Endothelial cell (in vitro differentiated cells): ENCODE measurements at places on chromosomes 4 and X. TPM values are rescaled to one million over a fixed set of nuclear protein-coding genes. Genes with fewer than 3 reads are reported as not detected.

DNA sequence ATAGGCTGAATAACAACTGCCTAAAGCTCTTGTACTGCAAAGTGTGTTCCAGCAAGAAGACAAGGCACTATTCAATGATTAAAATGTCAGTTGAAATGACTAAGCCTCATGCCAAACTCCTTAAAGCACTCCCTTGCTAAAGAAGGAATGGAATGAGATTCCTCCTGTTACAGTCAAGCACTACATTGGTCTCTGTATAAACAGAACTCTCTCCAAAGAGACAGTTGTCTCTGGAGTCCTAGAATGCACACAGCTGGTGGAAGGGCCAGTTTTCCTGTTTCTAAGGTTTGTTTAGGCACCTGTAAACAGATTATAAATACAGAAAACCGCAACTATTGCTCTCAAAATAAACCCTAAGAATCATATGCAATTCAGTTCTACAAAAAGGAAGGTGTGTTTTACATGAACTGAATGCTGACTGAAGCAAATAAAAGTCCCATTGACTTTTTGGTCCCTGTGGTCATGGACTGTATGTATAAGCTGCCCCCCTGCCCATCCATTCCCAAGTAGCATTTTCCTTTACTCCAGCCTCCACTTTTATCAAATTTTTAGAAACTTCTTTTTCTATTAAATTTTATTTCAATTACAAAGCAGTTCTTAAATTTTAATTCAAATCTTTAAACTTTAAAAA, 47.0 kb downstream of the FAT1 start:
- H3K27ac ChIP-seq: no peak overlapping the region
- H3K4me1 ChIP-seq: peaks cover 1% of the 10 kb centered on the region
- H3K4me3 ChIP-seq: no peak overlapping the region
- DNase-seq: no peak
- H3K36me3 ChIP-seq: no peaks in the 10 kb centered on the region

TECRL gene
- total RNA-seq: not detected

LRPAP1 gene
- total RNA-seq: 92.2 TPM

DNA sequence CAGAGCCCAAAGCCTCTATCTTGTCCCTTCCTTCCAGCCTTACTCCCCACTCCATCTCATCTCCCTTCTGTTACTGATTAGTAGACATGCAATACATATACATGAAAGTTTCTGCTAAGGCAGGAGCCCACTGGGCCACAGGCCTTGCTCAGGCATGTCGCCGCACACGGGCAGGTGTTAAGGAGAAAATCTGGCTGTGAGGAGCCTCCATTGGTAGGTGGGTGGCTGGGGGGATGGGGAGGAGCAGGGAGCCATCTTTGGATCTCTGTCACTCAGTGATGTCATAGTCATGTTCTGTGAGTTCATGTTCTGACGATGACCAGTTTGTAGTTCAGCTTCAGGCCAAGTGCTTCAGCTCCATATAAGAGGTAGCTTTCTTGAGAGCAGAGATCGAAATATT, 2.9 kb upstream of the HMGB3 start:
- no peak overlapping the region for H3K27ac ChIP-seq
- no peak for DNase-seq
- H3K36me3 ChIP-seq: peaks cover 5% of the 10 kb centered on the region
- H3K4me1 ChIP-seq: peaks cover 6% of the 10 kb centered on the region

DNA sequence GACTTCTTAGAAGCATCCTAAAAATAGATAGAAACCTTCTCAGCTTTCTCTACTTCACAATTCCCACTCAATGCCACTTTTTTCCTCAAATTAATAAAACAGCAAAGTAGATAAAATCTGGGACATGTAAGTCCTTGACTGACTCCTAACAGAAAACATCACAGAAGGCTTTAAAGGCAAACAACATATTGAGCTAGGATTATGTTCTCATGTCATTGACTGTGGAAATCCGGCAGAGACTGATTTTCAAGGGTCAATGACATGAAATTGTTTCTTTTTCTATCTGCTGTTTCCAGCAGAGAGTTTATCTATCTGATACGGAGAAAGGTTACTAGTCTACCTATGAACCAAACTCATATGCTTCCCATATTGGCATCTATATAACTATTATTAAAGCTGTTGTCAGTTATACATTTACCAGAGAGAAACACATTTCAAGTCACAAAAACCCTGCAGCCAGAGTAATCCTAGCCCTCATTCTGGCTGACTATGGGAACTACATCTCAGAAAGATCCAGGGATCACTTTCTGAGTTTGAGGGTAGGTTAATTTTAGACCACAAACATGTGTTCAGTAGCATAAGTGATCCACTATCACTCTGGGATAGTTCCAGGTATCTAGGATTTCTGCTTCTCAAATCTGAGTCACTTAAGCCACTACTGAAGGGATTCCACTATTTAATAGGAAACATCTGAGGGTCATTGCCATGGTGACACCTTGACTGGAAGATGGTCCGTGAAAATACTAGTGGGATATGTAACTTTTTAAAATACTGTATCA, 147.6 kb downstream of the PPP3CA start:
- H3K27ac ChIP-seq: no peak overlapping the region
- H3K27me3 ChIP-seq: peaks cover 2% of the 10 kb centered on the region
- H3K4me3 ChIP-seq: no peak overlapping the region
- H3K4me1 ChIP-seq: peaks cover 9% of the 10 kb centered on the region
- no peaks in the 10 kb centered on the region for H3K36me3 ChIP-seq

RHOXF2B gene
- not detected for total RNA-seq

GRCh38 chrX:26470941-26471340, 255.0 kb downstream of the MAGEB5 start:
- H3K36me3 ChIP-seq: no peaks in the 10 kb centered on the region
- H3K4me1 ChIP-seq: no peaks in the 10 kb centered on the region
- no peak overlapping the region for H3K27ac ChIP-seq
- no peaks in the 10 kb centered on the region for H3K27me3 ChIP-seq
- DNase-seq: no peak

NUP62CL gene
- total RNA-seq: 9.3 TPM

DNA sequence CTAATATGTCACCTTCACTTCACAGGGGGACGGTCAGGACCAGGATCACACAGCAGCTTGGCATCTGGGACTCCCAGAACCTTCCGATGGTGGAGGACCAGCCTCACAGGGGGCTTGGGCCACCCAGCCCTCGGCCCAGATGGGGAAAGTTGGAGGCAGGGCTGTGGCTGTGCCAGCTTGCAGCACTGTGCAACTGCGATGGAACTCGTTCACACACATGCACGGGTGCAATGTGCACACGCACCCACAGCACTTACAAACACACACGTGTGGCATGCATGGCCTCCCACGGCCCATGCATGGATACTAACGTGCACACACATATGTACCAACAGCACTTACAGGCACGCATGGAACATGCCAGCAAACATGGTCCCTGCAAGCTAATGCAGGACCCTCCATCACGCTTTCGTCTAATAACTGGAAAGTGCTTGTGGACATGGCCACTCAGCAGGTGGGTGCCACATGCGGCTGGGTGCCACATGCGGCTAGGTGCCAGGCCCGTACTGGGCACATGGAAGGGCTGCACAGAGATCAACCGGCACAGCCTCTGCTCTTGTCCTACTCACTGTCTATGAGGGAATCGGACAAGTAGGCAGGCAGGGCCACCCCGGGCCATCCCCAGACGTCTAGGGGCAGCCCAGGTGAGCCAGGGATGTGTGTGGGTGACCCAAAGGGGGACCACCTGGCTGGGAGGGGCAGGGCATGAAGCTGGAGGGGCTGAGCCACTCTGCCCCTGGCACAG, 63.2 kb downstream of the ADRA2C start:
- DNase-seq: no peak
- no peaks in the 10 kb centered on the region for H3K36me3 ChIP-seq
- H3K27ac ChIP-seq: no peak overlapping the region
